ENCODE measurements at places on chromosomes 3 and 15.
A peak's percentile ranks its signal among the peaks of the same experiment; 100 is the strongest.

GRCh38 chr15:49247556-49248110, 77.6 kb downstream of the GALK2 start:
- DNase-seq = no peak

DNA sequence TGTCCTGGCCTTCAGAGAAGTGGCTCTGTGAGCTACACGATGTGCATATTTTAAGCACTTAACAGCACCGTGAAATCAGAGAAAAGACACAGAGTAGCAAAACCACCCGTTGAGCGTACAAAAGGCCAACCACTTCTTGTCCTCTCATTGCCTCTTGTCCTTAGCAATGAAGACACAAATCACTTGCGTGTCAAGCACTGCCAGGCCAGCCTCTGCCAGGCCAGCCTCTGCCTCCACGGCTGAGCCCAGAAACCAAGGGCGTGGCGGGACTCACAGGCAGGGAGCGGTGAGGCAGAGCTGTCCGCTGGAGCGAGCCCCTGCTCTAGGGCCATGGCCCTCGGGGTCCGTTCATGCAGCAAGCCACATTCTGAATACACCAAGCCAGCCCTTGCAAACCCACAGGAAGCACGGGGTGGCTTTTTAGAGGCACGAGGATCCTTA, 4.0 kb downstream of the MUC4 start:
- DNase-seq = no peak

DNA sequence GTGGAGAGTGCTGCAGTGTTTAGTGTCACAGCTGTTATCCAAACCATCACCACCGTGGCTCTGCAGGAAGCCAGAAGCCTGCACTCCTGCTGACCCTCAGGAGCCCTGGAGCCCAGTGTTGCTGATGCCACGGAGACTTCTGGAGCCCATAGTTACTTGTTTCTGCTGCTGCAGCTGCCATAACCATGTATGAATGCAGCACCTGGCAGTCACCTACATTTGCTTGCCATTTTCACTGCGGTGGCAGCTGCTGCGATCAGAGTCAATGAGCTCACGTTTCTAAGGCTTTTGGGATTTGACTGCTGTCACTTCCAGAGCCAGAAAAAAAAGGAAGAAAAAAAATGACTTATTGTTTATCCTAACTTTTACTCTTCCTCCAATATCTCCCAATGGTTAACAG, 299.2 kb upstream of the THRB start:
- DNase-seq = no peak

DNA sequence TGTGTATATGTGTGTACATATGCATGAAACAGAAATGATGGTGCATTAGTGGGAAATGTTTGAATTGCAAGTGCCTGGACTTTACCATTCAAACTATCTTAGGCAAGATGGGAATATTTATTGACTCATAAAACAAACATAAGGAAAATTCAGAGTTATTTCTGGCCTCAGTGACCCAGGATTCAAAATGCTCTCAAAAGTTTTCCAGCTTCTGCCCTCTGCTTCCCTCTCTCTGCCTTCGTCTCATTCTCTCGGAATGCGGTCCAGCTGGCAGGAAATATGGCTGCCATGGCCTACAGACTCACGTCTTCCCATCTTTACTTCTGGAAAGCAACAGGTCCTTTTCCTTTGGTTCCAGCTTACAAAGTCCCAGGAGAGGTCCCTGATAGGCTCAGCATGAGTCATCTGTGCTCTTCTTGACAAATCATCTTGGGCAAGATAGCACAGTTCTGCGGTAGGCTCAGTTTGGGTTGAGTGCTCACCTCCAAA, 8.7 kb upstream of the ZNF774 start:
- DNase-seq = no peak

DNA sequence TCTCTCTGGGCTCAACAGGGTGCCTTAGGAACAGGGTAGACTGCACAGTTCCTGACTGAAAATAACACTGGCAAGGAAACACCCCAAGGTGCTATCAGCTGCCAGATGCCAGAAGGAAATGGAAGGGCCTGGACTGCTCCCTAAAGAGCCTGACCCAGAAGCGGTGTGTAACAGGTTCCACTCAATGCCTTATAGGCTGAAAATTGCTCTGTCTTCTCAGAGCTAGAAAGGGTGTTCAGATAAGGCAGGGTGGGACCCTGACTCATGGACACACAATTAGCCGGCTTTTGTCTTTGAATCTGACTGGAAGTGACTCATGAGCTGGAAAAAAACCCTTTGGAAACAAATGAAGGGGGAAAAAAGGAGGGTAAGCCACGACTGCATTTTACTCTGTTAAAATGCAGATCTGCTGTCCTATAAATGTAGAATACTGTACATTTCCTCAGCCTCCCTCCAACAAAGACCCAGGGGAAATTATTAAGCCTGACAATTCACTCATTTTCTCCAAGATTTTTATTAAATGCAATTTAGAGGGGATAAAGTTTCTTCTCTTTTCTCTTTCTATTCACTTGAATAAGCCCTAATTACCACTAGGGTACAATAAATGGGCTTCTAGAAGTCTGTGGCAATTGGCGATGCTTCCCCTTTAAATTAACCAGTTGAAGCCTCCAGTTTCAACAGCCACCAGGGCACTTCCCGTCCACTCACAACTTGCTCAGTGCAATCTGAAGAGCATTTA, 160.2 kb upstream of the TBL1XR1 start:
- no peak for DNase-seq

DNA sequence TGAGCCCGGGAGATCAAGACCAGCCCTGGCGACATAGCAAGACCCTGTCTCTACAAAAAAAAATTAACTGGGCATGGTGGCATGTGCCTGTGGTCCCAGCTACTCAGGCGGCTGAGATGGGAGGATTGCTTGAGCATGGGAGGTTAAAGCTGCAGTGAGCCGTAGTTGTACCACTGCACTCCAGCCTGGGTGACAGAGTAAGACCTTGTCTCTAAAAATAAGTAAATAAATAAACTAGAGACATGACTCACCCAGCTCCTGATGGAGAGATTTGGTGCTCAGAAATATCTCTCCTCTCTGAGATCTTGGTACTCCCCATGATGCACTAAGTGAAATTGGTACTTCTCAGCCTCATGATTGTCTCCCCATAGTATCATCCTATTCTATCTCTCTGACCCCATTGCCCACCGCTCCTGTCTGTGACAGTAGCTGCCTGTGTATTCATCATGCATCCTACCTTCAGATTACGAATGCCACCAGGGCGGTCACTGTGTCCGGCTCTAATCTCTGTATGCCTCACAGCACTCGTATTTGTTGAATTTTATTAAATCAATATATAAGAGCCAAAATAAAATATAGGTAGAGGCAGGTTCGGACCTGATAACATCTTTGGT, 50.9 kb downstream of the ABHD2 start:
- no peak for DNase-seq

- DNase-seq = no peak
Measured at GRCh38 chr3:99878005-99878404, 60.3 kb downstream of the CMSS1 start.

GRCh38 chr3:71786551-71786950, 1.6 kb upstream of the PROK2 start:
- DNase-seq = no peak

DNA sequence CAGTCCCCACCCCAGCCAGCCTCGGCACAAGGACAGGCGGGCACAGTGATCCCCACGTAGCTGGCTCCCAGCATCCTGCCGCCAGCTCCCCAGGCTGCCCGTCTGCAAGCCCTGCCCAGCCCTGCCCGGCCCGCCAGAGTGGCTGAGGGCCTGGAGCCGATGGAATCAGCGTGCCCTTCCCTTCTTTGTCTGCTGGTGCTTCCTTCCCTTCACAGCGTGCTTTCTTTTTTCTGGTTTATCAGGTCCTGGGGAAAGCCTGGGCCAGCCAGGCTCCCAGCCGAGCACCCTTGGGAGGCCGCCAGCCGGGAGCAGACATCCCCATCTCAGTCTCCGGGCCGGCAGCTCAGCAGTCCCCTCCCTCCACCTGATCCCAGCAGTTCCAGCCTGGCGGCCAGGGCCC, 54.7 kb upstream of the SMAD6 start:
- DNase-seq = no peak

- DNase-seq = no peak
Measured at GRCh38 chr3:52121813-52122212, 32.4 kb downstream of the POC1A start.

DNA sequence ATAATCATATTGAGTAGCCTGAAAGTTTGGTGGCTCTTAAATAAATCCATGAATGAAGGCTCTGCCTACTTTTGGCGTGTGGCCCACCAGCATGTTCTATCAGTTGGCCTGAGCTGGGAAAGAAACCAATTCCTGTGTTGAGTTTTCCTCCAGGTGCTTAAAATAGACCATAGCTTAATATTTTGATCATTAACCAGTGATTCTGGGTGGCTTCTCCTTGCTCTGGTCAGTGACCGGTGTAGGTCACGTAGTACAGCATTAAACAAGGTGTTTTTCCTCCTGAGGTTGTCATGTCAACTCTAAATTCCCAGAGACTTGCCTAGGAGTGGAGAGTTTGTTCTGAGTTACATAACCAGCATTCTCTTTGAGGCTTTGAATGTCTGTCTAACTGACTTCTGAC, 1.3 kb downstream of the HHLA2 start:
- no peak for DNase-seq

DNA sequence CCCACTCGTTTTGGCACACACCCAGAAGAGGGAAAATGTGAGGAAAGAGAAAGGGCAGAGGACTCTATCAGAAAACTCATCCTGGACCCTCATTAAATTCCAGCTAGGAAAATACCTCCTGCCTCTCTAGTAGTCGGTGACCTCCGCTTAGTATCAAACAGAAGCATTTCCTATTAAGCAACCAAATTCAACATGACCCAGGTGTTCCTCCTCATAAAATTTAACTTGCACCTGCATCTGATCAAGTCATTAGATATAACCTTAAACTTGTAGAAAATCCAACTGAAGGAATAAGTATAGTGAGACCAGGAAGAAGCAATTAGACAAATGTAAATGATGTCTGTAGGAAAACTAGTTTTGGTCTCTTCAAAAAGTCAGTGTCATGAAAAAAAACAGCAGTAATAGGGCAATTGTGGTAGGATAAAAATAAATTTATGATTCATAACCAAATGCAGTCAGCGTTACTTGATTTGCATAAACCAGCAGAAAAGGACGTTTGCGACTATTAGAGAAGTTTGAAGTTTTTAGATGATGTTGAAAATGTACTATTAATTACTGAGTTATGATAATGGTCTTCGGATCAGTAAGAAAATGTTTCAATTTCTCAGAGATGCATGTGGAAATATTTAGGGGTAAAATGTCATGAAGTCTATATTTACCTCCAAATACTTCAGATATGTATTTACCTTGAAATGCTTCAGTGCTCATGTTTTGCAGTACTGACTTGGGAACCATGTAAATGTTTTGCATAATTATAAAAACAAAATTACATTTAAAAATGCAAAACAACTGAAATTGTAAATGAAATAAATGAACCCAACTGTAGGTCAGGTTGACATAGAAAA, 44.6 kb downstream of the LDHAL6B start:
- no peak for DNase-seq

DNA sequence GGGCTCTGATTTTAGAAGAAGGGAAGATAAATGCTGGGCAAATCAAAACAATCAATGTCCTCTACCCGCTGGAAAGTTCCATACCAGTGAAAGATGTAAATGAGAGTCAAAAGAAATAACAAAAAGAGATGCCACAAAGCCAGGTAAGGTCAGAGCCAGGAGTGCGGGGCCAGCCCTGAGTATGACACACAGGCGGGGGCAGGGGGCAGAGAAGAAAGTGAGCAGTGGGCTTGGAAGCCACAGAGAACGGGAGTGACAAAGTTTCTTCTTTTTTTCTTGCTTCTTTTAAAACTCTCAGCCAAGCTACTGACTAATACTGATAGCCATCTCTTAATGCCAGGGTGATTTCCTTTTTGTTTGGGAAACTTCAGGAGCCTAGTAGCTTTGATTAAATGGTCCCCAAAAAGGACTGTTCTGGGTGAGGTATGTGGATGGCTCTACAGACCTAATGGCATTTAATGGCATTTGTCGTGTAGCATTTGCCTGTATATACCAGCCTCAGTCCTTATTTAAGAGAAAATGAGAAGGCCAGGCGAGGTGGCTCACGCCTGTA, 23.1 kb upstream of the TSEN2 start:
- no peak for DNase-seq

- DNase-seq = no peak
Measured at GRCh38 chr15:81052046-81052445, 51.3 kb downstream of the TLNRD1 start.

DNA sequence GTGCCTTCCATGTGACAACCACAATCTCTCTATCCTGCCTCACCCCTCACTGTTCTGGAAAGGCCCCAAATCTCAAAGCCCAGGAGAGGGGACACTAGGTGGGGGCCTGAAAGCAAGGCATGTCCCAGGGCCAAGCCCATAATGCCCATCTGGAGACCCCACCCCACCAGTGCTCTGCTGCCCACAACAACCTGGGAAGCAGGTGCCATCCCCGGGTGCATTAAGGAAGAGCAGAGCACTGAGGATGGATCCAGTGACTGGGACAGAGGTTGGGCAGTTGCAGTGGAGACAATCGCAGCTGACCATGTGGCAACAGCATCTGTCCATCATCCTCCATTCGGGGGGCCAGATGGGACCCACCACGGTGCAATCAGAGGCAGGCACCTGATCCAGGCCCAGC, 106.2 kb upstream of the PRR20G start:
- no peak for DNase-seq

GRCh38 chr15:57345584-57345983, 30.7 kb upstream of the CGNL1 start:
- DNase-seq = no peak

DNA sequence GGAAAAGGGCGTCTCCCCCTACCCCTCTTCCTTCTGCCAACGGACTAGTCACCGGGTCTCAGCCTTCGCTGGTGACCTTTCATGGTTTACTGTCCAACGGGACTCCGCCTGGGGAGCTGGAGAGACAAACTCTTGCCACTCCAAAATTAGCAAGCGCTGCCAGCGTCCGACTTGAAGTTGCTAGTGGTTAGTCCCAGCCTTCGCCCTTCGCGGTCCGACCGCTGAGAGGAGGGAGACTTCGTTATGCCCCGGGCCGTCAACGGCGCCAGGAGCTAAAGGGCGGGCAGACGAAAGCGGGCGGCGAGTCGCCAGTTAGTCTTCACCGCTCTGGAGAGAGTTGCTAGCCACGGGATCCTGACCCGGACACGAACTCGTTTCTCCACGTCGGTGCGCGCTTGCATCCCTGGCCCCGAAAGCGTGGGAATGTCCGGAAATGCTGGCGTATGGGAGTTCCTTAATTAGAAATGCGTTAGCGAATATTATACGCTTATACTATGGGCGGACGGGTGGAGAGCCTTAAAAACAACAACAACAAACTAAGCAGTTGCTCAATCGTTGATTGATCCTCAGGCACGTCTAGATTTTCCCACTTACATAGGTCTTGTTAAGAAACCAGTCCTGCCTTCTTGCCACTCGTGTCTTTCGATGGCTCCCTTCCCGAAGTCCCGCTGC, 716 bp downstream of the SMC4 start:
- DNase-seq = peak; percentile 57

All from activated CD8-positive, alpha-beta T cell treated with anti-CD3 and anti-CD28 coated beads, Interleukin-2, amount 10 ng/mL, durations not matched to agents 7 days and 5 days (primary cell).